ENCODE measurements at places on chromosomes 4 and X. TPM values are rescaled to one million over a fixed set of nuclear protein-coding genes. Genes with fewer than 3 reads are reported as not detected.
A peak's percentile ranks its signal among the peaks of the same experiment; 100 is the strongest.

DNA sequence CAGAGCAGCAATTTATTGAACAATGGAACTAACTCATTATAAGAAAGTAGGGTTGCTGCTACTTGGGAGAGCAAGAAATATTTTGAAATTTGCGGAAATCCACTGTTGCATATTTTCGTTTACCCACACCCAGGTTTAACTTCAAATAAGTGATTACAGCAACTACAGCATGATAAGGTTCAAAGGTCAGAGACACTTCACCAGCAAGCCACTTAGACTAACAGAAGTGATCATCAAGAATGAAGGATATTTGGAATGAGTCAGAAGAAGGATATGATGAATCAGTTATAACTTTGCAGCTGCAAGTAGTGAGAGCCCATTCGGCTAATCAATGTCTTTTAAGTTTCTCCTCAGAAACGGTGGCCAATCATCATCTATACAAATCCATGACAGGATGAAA lies 199.3 kb downstream of the TMA16 start:
- no peak for DNase-seq

DNA sequence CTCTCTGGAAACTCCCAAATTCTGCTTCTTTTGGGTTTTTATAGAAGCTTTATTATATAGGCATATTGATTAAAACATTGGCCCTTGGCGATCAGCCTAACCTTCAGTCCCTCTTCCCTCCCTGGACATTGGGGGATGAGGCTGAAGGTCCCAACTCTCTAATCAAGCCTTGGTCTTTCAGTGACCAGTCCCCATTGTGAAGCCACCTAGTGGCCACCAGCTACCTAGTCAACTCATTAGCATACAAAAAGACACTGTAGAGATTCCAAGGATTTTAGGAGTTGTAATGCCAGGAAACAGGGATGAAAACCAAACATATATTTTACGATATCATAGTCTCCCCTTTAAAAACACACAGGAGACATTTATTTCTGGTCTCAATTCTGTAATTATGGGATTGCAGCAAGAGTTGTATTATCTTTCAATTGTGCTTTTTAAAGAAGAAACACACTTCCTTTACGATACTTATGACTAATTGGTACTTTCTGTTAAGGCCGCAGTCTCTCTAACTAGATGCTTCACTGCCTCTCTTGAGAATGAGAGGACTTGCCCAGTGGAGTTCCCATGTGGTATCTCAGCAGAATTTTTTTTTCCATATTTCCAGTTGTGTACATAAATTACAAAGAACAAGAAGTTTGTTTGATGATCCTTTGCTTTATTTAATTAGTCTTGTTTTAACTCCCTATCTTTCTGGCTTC lies 58.2 kb downstream of the WDR17 start:
- DNase-seq: no peak

- DNase-seq: no peak
Observed at GRCh38 chrX:45602151-45602550, 401.5 kb upstream of the DIPK2B start.

DNA sequence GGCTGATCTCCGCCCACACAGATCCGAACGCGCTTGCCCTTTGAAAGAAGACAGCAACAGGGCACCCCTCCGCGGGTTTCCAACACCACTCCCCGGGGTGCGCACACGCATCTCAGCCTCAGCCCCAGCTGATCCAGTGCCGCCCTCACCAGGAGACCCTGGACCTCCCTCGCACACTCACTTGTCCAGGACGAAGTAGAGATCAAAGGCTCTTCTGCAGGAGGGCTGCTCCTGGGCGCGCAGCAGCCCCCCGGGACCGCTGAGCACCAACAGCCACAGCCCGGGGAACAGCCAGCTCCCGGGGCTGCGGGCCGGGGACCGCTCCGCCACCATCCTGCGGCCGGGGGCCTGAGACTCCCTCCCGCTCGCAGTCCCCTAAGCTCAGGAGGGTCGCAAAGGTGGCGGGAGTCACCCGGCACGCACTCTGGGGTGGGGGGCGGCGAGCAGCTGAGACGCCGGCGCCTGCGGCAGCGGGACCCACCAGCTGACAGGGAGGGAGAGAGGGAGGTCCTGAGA lies 743 bp downstream of the ANTXR2 start:
- DNase-seq: peak; percentile 43

DNA sequence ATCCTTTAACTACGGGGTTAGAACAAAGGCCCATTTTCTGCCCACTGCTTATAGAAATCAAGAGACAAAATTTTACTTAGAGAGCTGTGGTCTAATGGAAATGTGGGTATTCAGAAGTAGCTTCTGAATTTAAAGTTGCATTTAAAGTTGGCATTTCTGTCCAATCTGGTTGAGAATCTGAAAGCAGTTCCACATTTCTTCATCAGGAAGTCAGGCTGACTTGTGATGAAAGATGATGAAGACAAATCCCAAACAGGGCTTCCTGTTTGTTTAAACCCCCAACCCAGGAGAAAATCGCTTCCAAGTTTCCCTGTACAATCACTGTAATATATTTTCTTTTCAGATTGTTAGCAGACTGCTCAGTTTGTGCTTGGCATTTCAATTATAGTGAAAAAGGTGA lies 345.3 kb downstream of the SPRY1 start:
- no peak for DNase-seq

- DNase-seq: no peak
Observed at GRCh38 chr4:8348071-8348470, 78.5 kb downstream of the HTRA3 start.

- DNase-seq: no peak
Observed at GRCh38 chr4:131046821-131047220, 1950.9 kb downstream of the C4orf33 start.

DNA sequence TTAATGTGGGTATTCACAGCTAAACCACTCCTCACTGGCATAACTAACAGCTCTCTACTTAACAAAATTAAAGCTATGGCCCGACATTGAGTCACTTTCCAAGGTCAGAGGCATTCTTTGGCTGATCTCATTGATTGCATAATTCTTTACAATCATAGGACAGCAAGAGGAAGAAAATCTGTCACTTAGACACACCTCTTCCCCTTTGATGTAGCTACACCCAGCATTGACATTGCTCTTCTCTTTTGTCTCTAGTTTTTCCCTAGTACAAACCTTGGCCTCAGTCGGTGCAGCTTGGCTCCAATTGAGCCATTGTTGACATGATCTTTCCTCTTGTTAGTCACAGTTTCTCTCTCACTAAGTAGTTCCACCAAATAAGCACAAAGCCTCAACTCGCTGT lies 313.3 kb upstream of the ACTRT1 start:
- DNase-seq: no peak

The PAQR3 gene
- 28.1 TPM for total RNA-seq

The C1QTNF7 gene
- not detected for total RNA-seq

The FRAS1 gene
- 9.3 TPM for total RNA-seq

The PRRG3 gene
- total RNA-seq: 2.9 TPM

The FRMD7 gene
- 0.21 TPM for total RNA-seq
